Ovary (tissue), 10 donors: ENCODE measurements at places on chromosomes 6 and 20. TPM values are rescaled to one million over a fixed set of nuclear protein-coding genes. Genes with fewer than 3 reads are reported as not detected.

The CST8 gene
- total RNA-seq, result not detected

The APCDD1L gene
- total RNA-seq, result not detected

DNA sequence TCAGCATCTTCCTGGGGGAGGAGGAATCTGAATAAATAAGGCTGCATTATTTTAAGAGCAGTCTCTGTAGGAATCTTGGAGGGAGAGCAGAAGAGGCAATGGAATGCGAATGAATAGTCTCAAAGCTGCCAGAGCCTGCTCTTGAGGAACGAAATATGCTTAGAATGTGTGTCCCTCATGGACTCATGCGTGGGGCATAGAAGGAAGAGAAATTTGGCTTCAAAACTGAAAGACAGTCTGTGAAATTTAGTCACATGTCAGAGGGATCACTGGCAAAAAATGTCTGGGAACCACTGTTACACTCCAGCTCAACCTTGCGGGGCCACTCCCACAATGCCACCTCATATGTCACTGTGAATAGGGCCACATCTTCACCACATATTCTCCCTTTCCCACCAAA is 95.5 kb downstream of the GJA10 start:
- H3K27ac ChIP-seq, result no peak overlapping the region
- no peaks in the 10 kb centered on the region for H3K27me3 ChIP-seq
- no peaks in the 10 kb centered on the region for H3K36me3 ChIP-seq
- no peak overlapping the region for H3K4me3 ChIP-seq
- H3K4me1 ChIP-seq, result no peaks in the 10 kb centered on the region
- DNase-seq, result no peak

GRCh38 chr20:44960103-44960852 is at the start of gene TOMM34:
Gene TOMM34, minus strand, starts transcription at chr20:44960397. Its CDS starts 64 bp downstream, at chr20:44960333.
- peak within 1 kb of the TSS; percentile 50 for H3K27ac ChIP-seq
- peak within 1 kb of the TSS; percentile 76 for H3K4me3 ChIP-seq
- DNase-seq, result peak; percentile 95
- peaks cover 7% of the 10 kb centered on the region for H3K4me1 ChIP-seq
- no peaks in the 10 kb centered on the region for H3K27me3 ChIP-seq

The IL20RA gene
- total RNA-seq, result 5.4 TPM

The SERAC1 gene
- 3.9 TPM for total RNA-seq

DNA sequence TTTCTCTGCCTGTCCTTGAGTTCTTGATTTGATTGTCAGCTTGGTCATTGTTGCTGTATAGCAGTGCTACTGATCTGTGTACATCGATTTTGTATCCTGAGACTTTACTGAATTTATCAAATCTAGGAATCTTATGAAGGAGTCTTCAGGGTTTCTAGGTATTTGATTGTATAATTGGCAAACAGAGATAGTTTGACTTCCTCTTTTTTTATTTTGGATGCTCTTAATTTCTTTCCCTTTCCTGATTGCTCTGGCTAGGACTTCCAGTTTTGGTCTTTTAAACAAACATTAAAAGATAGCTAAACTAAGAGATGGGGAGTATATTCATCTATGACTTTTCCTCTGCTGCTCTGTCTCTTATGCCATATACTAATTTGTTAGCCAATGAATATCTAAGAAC is 62.4 kb downstream of the NCOA7 start:
- no peak for DNase-seq
- H3K4me3 ChIP-seq, result no peak overlapping the region
- no peaks in the 10 kb centered on the region for H3K4me1 ChIP-seq
- no peaks in the 10 kb centered on the region for H3K27me3 ChIP-seq
- H3K36me3 ChIP-seq, result no peaks in the 10 kb centered on the region
- no peak overlapping the region for H3K27ac ChIP-seq
